Kidney (tissue), 22 donors: ENCODE measurements at places on chromosomes 11 and 22. TPM values are rescaled to one million over a fixed set of nuclear protein-coding genes. Genes with fewer than 3 reads are reported as not detected.

DNA sequence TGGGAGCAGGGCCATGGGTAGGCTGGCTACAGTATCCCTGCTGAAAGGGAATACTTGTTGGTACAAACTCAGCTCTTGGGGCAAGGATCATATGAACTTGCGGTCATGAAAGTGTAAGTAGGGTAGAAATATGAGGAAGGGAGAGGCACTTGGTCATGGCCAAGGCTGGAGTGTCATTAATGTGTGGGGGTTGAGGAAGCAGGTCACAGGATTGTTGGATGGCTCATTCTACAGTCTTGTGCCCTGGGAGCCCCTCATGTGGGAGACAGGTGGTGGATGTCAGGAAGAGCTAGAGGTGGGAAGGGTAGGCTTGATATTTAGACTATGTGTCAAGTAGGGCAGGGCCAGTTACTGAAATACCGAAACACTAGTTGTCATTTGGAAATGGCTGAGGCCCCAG is 95.5 kb downstream of the RRM1 start:
- DNase-seq: no peak

Gene PHF5A
- total RNA-seq: 34.0 TPM

GRCh38 chr11:7844986-7845385 is 48.2 kb upstream of the OR5P2 start:
- DNase-seq: no peak

Gene MAP6
- total RNA-seq: 7.7 TPM

GRCh38 chr11:71333473-71333872 is 81.1 kb upstream of the SHANK2 start:
- no peak for DNase-seq
